ENCODE measurements at places on chromosomes 3 and 15.

DNA sequence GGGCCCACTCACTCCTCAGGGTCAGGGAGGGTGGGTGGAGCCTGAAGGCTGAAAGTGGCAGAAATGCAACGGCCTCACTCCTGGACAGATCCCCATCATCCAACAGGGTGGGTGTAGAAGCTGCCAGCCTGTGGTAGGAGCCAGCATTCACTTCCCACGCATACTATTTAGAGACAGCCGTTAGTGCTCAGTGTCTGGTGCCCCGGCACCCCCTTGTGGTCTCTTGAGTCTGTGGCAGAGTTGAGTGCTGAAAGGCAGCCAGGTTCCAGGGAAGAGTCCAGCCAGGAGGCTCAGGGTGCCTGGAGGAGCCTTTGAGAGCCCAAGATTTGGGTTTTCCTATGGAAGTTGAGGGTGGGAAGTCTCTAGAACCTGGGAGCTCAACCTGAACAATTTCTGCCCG, 2.1 kb upstream of the GNAT1 start:
- DNase-seq, result peak; percentile 90

- peak; percentile 80 for DNase-seq
Measured at GRCh38 chr15:81256916-81257315, 60.2 kb downstream of the IL16 start.

DNA sequence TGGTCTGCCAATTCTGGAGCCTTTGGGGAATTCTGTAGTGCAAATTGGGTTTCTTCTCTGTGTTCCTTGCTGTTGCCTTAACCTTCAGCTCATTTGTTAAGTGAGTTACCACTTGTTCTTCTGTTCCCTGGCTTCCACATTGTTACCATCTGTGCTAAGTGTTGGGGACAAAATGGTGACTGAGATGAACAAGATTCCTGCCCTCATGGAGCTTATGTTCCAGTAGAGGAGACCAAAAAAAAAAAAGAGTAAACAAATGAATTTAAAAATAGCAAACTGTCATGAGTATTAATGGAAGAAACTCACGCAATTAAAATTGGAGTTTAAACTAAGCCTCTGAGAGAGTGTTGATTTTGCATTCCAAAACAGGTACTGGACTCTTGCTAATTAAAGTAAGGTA, 49.4 kb upstream of the ATP2C1 start:
- DNase-seq, result no peak

DNA sequence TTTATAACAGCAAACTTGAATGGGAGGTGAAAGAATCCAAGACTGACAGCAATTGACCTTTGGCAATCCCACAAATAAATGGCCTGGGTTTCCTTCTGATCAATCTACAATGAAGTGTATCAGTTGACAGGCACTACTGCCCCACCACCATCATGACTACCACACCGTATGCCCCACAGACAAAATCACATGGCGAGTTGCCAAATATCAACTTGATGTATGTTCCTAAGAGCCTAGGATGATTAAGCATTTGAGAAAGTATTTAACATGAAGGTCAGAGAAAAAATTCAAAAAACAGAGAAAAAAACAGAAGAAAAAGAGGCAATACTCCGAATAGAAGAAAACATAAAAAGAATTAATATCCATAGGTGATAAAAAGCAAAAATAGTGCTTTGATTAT, 215.9 kb upstream of the STAC start:
- DNase-seq, result no peak

DNA sequence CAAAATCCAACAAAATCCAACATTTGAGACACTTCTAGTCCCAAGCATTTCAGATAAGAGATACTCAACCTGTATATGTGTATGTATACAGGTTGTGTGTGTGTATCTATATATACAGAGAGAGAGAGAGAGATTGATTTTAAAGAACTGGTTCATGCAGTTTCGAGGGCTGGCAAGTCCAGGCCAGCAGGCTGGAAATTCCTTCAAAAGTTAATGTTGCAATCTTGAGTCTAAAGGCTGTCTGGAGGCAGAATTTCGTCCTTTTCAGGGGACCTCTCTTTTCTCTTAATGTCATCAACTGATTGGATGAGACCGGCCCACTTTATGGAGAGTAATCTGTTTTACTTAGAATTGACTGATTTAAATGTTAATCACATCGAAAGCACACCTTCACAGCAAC, 199.6 kb upstream of the IL12A start:
- DNase-seq, result no peak

DNA sequence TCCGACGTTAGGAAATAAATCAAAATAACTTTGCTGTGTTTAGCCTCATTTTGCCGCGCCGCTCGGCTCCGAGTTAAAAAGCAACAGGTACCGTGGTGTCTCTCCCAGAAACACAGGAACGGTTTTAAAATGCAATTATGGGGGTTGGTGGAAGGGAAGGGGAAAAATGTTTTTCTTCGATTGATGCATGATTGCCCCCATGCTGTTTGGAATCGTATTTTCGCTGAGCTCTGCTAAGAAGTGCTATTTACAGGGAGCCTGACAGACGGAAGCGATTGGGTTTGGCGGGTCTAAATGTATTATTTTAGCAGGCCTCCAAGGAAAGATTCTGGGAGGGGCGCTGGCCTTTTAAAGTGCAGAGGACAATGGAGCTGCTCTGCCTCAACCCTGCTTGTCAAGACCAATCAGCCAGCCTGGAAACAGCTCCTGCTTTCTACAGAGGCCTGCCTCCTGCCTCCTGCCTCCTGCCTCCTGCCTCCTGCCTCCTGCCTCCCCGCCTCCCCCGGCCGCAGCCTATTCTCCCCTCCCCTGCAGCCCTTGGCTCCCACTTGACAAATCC, 156.7 kb upstream of the TLE3 start:
- DNase-seq, result no peak

DNA sequence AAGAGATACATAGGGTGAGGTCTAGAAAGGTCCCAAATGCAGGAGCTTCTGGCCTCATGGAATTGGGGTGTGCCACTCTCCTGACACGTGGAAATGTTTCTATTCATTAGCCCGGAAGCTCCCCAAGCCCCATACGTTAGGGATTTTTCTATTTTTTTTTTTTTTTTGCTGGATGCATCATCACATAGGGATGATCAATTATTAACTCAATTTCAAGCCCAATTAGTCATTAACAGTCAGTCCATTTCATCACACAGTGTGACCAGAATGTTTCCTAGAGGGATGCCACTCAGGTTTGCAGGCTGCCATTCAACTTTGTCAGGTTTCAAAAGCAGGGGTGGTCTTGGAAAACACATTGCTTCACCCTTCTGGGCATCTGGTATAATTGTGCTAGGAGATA, 40.7 kb upstream of the MKRN3 start:
- no peak for DNase-seq

GRCh38 chr3:163708428-163708827, 1369.9 kb downstream of the SI start:
- no peak for DNase-seq

DNA sequence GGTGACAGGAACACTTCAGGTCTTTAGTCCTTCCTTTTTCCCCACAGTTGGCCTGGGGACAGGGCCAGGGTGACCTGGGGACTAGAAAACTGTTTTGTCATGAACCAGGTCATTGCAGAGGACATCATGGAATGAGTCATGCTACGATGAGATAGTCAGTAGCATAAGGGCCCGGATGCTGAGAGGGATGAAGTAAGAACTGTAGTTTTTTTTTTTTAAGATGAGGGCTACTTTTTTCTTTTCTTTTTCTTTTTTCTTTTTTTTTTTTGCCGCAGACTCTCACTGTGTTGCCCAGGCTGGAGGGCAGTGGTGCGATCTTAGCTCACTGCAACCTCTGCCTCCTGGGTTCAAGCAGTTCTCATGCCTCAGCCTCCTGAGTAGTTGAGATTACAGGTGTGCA, 8.0 kb downstream of the MAP2K5 start:
- DNase-seq, result peak; percentile 17

DNA sequence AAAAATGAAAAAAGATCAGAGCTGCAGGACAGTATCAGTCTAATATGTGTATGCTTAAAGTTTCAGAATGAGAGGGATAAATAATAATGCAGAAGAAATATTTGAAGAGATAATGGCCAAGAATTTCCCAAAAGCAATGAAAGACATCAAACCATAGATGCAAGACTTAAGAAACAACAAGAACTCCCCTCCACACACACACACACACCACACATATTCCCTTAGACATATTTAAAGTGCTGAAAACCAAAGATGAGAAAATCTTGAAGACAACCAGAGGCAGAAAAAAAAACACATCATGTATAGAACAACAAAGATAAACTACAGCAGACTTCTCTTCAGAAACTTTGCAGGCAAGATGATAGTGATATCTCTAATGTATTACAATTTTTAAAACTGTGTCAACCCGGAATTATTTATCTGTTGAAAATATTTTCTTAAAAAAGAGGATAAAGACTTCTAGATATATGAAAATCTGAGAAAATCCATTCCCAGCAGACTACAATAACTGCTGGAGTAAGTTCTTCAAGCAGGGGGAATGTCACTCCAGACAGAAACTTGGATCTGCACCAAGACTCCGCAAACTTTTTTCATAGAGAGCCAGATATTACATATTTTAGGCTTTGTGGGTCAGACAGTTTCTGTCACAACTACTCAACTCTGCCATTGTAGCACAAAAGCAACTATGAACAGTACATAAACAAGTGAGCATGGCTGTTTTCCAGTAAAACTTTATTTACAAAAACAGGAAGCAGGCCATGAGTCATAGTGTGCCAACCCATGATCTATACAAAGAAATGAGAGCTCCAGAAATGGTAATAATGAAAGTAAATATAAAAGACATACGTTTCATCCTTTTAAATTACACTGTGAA, 223.4 kb upstream of the CGNL1 start:
- peak; percentile 94 for DNase-seq

GRCh38 chr3:72347819-72348319, 500.4 kb downstream of the SHQ1 start:
- DNase-seq, result peak; percentile 89

- DNase-seq, result peak; percentile 71
Measured at GRCh38 chr3:150062492-150062891, 91.8 kb upstream of the PFN2 start.

- DNase-seq, result peak; percentile 43
Measured at GRCh38 chr15:80060356-80061006, 1.0 kb downstream of the ZFAND6 start.

DNA sequence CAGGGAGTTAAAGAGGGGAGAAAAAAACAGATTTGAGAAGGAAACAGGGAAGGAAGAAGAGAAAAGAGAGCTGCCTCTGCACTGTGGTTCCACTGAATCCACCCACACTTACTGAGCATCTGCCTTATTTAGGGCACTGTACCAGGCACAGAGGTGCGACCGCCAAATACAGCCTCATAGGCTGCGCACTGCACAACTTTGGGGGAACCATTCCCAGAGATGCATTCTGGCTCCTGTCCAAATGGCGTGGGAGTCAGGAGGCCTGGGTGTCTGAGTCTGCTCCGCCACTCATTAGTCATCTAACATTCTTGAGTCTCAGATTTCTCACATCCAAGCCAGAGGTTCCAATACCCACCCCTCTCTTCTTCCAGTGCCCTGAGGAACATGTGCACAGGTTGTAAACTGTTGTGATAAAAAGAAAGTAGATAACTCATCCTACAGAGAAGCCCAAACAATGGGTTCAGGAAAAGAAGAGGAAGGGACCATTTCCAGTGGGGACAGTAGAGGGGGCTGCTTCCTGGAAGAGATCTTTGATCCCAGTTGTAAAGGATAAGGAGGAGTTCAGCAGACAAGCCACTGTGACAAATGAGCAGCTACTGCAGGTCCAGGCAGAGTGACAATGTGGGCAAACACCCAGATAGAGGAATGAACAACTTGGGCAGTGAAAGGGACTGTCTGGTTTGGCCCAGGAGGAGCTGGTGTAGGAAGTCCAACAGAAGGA, 254.6 kb downstream of the UACA start:
- peak; percentile 89 for DNase-seq

DNA sequence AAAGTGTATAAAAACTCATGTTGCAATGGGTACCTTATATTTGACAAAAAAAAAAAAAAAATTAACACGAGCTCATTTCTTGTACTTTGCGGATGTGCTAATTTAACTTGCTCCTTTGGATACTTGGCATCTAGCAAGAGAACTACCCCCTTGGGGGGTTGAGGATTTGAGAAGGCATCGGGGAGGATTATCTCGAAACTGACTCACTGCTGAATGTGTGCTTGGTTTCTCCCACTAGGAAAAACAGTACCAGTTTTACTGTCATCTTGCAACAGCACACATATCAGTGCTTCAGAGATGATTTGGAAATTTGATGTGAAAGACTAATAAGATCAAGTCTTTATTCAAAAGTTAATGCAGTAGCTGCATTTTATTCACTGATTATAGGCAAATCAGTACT, 891 bp downstream of the EXOG start:
- DNase-seq, result peak; percentile 23

- no peak for DNase-seq
Measured at GRCh38 chr3:37864904-37865303, 3.2 kb downstream of the CTDSPL start.

- no peak for DNase-seq
Measured at GRCh38 chr15:101481917-101482525, 7.5 kb downstream of the PCSK6 start.

GRCh38 chr3:189710620-189711402, 79.6 kb downstream of the TP63 start:
- peak; percentile 97 for DNase-seq

DNA sequence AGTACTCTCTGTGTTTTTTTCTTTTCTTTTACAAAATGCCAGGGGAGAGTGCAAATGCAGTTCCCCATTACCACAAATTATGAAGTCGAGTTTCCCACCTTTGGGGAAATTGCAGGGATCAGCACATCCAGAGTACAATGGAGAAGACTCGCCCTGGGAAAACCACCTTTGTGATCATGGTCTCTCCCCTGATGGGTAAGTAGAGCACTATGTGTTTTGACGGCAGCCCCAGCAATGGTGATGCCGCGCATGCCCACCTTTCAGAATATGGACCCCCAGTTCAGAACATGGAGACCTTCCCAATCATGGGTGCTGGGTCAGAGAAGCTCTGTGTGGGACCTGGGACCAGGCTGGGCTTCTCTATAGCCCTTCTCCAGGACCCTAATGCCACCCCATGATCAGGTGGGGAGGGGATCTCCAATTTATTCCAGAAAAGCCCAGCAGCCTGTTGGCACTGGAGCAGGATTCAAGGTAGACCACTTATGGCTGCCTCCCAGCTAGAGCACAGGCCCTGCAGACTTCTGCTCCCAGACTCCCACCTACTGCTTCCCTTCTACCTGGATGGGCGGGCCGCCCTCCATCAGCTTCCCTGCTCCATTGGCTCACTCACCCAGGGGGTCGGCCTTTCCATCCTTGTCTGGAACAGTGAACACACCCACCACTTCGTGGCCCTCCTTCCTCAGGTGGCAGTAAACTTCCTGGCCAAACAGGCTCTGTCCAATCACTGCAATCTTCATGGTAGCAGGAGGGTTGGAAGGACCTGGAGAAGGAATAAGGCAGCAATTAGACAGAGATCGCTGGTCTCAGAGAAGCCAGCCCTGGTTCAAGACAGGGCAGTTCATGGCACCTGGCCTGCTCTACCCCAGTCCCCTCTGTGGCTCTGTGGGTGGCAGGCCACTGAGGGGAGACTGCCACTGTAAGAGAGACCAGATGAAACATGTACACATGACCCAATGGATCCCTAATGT, 19.9 kb downstream of the ALDH1L1 start:
- DNase-seq, result no peak

DNA sequence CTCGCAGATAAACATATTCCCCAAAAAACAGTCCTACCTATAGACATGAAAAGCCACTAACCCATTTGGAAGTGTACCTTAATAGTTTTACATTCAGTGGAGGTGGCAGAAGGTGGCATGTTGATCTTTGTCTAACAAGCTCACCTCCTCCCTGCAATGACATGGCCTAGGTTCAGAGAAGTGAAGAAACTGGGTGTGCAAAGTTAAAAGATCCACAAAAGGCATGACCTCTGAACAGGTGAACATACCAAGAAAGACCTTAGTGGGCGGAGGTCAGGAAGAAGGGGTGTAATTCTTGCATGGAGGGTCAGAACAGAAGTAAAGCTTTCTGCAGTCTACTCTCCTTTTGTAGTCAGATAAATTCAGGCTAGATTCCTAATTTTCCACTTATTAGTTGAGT, 822 bp downstream of the MRPL3 start:
- DNase-seq, result no peak
